ENCODE measurements at places on chromosomes 7 and 10. TPM values are rescaled to one million over a fixed set of nuclear protein-coding genes. Genes with fewer than 3 reads are reported as not detected.

The PSD gene
- polyA plus RNA-seq, result 9.3 TPM

The MRC1 gene
- 9.5 TPM for polyA plus RNA-seq

The ARHGEF35 gene
- 24.0 TPM for polyA plus RNA-seq

The PIP4K2A gene
- 34.0 TPM for polyA plus RNA-seq

The CUZD1 gene
- polyA plus RNA-seq, result 2.1 TPM

The EBF3 gene
- polyA plus RNA-seq, result 2.7 TPM

The GRID2IP gene
- polyA plus RNA-seq, result 0.91 TPM

The IL15RA gene
- 1.8 TPM for polyA plus RNA-seq

The AKR1D1 gene
- polyA plus RNA-seq, result 0.08 TPM

The GNAT3 gene
- polyA plus RNA-seq, result not detected

The EPO gene
- 0.20 TPM for polyA plus RNA-seq

The H2BK1 gene
- polyA plus RNA-seq, result not detected

The SLC18A3 gene
- polyA plus RNA-seq, result not detected

- DNase-seq, result no peak
Observed at GRCh38 chr7:42726066-42726785, 185.6 kb downstream of the C7orf25 start.

GRCh38 chr7:148821422-148821821, 62.7 kb downstream of the EZH2 start:
- no peak for DNase-seq

DNA sequence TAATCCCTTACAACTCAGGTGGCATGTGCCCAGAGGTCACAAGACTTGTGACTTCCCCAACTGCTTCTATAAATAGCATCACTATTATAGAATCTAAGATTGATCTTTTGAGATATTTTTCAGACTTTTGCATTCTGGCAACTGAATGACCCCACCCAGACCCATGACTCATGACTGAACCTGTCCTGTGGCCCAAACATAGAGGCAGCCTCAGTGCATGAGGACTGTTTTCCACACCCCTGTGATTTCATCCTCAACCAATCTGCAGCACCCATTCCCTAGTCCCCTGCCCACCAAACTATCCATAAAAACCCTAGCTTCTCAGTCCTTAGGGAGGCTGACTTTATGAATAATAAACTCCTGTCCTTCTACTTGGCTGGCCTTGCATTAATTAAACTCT, 84.5 kb downstream of the MICU1 start:
- DNase-seq, result no peak

- DNase-seq, result no peak
Observed at GRCh38 chr10:128326251-128326650, 200.0 kb upstream of the MKI67 start.

- peak; percentile 59 for DNase-seq
Observed at GRCh38 chr10:110671788-110672579, 27.8 kb downstream of the RBM20 start.

GRCh38 chr10:52578871-52579405, 193.6 kb downstream of the MBL2 start:
- DNase-seq, result no peak

DNA sequence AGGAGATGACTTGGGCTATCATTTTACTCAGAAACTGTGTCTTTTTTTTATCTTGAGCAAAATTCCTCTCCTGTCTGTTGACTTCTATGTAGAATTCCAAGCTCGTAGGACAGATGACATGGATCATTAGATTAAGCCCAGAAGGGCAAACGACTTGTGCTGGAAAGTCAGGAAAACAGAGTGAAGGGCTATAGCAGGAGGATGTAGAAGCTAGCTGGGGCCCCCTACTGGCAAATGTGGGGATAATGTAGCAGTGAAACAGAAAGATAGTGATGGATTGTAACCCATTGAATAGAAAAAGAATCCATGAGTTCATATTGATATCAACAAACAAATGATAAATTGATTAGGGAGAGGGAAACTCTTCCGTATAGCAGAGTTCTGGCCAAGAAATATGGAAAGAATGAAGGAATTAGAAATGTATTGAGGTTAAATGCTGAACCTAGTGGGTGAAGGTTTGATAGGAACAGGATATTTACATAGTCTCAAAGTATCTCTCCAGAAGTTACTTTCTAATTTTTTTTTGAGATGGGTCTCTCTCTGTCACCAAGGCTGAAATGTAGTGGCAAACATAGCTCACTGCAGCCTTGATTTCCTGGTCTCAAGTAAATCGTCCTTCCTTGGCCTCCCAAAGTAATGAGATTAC, 103.6 kb downstream of the LYZL1 start:
- DNase-seq, result peak; percentile 65

DNA sequence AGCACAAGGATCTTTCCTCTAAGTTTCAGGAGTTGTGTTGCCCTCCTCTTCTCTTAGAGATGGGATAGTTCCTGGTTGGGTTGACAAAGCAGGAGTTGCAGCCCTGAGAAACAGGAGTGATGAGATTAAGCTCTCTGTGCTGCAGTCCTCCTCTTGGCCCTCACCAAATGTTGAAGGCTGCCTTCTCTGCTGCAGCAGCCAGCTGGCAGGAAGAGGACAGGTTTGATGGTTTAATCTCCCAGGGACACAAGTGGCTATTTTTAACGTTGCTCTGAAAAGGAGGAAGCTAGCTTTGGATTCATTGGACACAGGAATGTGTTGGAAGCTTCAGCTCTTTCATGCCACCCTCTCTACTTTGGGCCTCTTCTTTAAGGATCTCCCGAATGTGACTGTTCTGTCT, 9.4 kb downstream of the STRIP2 start:
- DNase-seq, result no peak

DNA sequence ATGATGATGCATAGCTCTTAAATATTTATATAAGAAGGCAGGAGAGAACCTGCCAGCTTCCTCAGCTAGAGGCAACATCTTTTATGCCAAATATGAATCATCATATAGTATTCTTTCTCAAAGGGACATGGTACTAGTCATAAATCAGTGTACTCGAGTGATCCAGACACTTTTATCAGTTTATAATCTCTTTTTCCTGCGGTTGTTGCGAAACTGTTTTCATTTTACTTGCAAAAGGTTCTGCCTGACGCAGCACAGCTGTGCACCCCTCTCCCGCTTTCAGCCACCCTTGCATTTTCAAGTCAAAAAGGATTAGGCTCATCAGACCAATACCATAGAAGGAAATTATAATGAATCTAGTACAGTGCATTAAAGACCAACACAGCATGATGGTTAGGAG, 332.3 kb upstream of the PRKCQ start:
- DNase-seq, result no peak

GRCh38 chr10:109912335-109913281, 10.7 kb downstream of the XPNPEP1 start:
- no peak for DNase-seq

GRCh38 chr10:49010865-49011264, 71.2 kb upstream of the LRRC18 start:
- no peak for DNase-seq

DNA sequence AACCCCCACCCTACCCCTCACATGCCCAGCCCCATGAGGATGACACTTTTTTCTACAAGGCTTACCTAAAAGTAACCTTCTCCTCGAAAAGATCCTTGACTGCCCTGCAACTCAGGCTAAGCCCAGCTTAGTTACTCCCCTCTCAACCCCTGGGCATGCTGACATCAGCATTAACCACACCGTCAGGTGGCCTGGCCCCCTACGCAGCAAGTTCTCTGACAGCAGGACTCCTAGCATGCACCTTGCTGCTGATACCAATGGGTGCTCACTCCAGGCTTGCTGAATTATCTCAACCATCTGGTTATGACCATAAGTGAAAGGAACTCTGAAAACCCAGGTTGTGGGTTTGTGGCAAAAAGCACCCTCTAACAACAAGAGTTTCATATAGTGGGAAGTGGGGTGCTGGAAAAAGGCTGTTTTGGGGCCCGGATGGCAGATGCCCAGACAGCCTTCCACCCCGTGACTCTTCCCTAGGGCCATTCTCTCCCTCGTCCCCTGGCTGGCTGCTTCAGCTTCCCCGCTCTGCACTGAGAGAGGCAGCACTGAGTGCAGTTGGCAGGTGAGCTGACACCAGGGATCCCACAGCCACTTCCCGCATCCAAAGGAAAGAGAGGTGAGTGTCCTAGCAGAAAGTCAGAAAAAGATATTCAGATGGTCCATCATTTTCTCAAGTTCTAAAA, 518.9 kb downstream of the KCNMA1 start:
- DNase-seq, result no peak

GRCh38 chr7:106405697-106406141, 120.9 kb upstream of the NAMPT start:
- DNase-seq, result no peak

DNA sequence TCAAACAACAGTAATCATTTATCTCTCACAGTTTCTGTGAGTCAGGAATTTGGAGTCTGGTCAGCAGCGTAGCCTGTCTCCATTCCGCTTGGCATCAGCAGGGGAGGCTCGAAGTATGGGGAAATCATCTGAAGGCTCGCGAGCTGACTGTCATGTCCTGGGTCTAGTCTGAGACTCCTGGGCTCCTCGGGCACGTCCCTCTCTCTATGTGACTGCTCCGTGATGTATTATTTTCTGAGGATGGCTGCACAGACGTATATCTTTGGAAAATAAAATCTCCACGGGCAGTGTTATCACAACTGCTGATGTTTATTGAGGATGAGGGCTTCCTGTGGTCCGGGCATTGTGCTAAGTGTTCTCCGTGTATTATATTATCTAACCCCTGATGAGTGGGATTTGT, 23.3 kb upstream of the PCGF5 start:
- no peak for DNase-seq

- DNase-seq, result no peak
Observed at GRCh38 chr7:49398746-49399145, 374.7 kb upstream of the VWC2 start.

- no peak for DNase-seq
Observed at GRCh38 chr7:2354939-2355704, 495 bp downstream of the EIF3B start.

GRCh38 chr10:17351506-17351905, 102.9 kb downstream of the ST8SIA6 start:
- DNase-seq, result no peak

GRCh38 chr10:131277969-131278368, 33.6 kb downstream of the TCERG1L start:
- DNase-seq, result no peak

DNA sequence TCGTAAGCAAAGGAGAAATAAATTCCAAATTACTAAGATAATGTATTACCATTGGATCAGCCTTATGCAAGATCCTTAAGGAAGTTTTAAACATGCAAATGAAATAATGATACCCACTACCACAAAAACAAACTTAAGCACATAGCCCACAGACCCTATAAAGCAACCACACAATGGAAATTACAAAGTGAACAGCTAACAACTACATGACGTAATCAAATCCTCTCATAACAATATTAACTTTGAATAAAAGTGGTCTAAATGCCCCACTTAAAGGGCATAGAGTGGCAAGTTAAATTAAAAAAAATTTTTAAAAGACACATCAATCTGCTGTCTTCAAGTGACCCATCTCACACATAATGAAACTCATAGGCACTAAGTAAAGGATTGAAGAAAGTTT, 397.3 kb upstream of the SEMA3A start:
- no peak for DNase-seq

DNA sequence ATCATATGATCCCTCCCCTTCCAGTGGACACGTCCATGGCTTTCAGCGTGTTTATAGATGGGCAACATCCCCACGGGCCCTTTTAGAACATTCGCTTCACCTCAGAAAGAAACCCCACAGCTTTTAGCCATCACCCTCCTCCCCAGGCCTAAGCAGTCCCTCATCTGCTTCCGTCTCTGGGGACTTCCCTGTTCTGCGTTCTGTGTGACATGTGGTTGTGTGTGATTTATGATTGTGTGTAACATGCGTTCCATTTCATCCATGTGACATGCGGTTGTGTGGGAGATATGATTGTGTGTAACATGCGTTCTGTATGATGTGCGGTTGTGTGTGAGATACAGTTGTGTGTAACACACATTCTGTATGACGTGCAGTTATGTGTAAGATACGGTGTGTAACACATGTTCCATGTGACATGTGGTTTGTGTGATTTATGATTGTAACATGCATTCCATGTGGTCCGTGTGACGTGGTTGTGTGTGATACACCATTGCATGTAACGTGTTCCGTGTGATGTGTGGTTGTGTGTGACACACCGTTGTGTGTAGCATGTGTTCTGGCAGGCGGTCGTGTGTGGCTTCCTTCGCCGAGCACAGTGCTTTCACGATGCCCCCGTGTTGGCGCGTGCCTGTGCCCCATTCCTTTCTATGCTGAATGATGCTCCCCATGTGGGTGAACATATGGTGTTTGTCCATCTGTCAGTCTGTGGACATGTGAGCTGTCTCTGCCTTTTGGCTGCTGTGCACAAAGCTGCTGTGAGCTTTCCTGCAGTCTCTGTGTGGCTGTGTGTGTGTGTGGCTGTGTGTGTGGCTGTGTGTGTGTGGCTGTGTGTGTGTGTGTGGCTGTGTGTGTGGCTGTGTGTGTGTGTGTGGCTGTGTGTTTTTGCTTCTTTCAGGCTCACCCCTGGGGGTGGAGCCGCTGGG, 26.2 kb downstream of the PWWP2B start:
- no peak for DNase-seq

GRCh38 chr10:132614431-132615340, 77.1 kb downstream of the INPP5A start:
- DNase-seq, result no peak

DNA sequence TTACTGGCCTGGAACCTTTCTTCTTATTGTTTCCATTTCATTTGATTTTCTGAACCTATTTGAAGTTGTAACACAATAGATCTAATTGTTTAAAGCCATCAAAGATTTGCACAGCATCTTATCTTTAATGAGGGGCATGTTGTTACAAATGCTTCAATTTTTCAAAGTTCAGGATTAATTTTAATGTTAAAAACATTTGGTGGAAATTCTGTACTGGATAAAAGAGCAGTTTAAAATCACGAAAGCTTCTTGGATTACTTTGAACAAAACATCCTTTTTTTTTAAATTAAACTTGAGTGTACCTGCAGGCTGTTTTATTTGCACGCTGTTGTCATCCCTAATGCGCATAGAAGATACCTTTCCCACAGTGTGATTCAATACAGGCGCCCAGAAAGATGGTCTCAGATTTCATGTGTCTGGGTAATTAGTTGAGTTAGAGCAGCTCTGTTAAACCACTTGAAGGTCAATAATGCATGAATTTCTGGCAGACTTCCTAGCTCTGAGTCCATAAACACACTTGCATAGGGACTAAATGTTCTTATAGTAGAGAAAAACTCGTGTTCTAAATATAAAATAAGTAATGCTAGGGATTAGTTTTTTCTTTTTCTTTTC, 29.3 kb upstream of the DDX50 start:
- DNase-seq, result peak; percentile 87

DNA sequence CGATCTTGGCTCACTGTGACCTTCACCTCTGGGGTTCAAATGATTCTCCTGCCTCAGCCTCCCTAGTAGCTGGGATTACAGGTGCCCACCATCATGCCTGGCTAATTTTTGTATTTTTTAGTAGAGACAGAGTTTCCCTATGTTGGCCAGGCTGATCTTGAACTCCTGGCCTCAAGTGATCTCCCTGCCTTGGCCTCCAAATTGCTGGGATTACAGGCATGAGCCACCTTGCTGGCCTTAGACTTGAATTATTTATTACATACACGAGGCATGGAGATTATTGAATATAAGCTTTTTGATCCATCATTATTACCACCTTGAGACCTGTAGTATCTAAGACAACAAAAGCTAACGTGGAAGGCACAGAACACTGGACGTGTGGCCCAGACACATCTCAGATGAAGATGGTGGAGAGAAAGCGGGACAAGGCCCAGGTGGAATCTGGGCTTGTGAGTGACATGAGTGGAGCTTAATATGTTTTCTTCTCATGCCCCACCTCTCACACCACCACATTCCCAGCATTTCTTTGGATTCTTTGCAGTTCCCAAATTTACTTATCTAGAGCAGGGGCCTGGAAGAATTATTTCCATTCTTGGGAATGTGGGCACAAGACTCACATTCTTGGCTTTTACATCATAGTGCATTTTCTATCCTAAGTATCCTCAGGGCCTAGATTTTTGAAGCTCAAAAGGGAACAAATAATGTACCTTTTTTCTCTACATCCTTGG, 76.6 kb downstream of the SUGCT start:
- DNase-seq, result no peak
